Breast epithelium (tissue), 4 donors: ENCODE measurements at places on chromosomes 2 and 18. TPM values are rescaled to one million over a fixed set of nuclear protein-coding genes. Genes with fewer than 3 reads are reported as not detected.

The IL1A gene
- not detected for total RNA-seq

DNA sequence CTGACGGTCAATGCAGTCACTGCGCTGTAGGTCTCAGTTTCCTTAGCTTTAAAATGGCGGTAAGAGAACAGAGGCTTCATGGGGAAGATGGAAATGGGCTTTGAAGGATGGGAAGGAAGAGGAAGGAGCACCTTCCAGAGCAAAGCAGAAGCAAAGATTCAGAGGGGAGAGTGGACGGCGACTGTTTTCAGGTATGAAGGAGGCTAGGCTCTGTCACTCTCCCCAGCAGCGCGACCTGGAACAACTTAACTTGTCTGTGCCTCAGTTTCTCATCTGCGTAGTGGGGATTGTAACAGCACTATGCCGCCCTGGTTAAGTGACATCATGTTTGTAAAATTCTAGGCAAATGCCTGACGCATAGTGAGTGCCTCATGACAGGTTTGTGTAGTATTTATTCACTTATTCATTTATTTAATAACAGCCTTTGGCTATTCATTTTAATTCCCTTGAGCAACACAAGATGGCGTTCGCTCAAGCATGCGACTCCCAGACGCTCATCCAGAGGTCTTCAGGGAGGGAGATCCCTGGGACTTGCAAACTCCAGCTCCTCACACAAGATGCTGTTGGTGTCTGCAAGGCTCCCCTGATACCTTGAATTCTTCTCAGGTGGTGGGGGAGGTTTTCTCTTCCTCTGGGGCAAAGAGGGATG, 336.3 kb downstream of the DYSF start:
- DNase-seq, result no peak

- DNase-seq, result peak; percentile 95
Measured at GRCh38 chr2:217836901-217837491, 165.8 kb downstream of the TNS1 start.

DNA sequence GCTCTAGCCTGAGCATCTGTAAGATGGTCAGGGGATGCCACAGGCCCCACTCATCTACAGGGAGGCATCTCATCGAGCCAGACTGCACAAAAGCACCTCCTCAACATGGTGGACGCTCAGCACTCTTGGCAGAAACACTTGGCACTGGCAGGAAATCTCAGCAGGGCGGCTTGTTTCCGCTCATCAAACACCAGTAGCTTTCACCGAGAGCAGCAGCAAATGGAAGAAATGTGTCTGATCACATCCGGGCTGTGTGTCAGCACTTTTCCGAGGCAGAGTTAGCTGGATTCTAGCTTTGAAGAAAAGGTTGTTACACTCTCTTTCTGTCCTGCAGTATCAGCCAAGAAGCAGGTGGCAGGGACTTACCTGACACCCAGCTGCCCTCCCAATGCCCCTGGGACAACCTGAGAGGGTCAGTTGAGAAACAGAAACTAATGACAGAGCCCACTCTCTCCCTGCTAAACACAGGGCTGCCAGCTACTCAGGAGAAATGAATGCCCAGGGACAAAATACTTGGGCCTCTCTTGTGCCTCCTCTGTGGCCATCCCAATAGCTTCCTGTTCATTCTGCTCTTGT, 68.9 kb upstream of the FZD7 start:
- no peak for DNase-seq

GRCh38 chr18:41954827-41955613, at the start of gene PIK3C3:
PIK3C3 (plus strand) TSS chr18:41955234; CDS start chr18:41955292, 58 bp downstream.
- DNase-seq, result peak; percentile 94

DNA sequence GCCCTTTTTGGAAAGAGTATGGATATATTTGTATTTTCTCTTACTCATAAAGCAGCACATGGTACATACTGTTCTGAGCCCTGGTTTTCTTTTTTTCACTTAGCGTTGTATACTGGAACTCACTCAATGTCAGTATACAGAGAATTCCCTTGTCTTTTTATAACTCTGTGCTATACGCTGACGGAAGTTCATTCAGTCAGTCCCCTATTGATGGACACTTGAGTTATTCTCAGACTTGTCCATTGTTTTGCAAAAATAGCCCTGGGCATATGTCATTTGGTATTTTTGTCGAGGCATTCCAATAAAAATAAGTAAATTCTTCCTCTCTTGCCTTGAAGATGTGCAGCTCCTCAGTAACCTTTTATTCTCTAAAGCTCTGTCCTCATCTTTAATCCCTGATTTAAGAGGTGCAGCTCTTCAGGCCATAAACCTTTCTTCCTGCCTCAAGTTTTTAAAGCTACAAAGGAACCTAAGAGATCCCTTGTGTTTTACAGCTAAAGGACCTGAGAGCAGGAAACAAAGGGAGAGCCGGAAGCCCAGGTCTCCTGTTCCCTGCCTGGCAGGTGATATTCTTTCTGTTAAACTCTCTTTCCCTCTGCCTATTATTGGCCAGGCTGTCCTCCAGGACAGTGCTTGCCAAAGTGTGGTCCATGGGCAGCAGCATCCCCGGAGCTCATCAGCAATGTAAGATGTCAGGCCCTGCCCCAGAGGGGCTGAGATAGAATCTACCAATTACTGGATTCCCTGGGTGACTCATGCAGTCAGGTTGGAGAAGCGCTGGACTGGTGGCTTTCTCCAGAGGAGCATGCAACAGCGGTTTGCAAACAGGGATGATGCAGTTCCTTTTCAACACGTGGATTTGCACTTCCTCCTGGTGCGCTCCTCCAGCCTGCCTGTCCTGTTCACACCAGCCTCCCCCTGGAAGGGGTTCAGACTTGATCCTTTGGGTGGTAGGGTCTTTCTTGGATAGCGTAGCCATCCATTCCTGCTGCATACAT, 158.0 kb downstream of the NEDD4L start:
- peak; percentile 75 for DNase-seq
